Activated T-cell treated with anti-CD3 and anti-CD28 coated beads, Interleukin-2, amount 50 U/mL, for 72 hours (primary cell): ENCODE measurements at places on chromosomes 3 and 15.
A peak's percentile ranks its signal among the peaks of the same experiment; 100 is the strongest.

- no peak for DNase-seq
- no peak overlapping the region for H3K27ac ChIP-seq
- no peak overlapping the region for H3K4me3 ChIP-seq
- peaks cover 9% of the 10 kb centered on the region for H3K27me3 ChIP-seq
These were observed 7.0 kb downstream of the RASL12 start for GRCh38 chr15:65060641-65061397.

DNA sequence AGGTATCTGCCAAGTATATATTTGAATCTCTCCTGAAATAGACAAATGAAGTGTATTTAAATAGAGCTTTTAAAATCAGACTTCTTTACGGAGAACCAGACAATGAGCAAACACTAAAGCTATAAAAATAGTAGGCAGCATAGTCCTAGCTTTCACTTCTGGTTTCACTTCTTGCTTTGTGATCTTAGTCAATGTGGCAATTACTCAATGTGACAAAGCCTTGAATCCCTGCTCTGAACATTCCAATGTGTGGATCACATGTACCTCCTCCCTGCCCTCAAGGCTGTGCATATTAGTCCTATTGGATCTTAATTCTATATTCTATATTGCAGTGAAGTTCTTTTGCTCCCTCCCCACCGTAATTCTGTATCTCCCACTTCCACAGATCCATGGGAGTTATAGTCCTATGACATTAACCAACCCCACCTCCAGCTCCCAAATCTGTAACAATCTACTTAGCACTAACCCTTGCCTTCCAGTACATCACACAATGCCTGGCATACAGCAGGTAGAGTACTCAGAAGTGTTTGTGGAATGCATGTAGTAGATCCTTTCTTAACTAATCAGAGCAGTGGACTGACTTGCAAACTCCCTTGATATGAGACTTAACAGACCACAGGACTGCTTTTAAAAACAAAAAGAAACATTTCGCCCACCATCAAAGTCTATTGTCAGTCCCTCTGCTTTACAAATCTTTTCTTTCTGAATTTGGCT lies 24.3 kb upstream of the CP start:
- no peak for DNase-seq
- peaks cover 25% of the 10 kb centered on the region for H3K4me1 ChIP-seq
- H3K27me3 ChIP-seq = no peaks in the 10 kb centered on the region
- no peaks in the 10 kb centered on the region for H3K36me3 ChIP-seq

DNA sequence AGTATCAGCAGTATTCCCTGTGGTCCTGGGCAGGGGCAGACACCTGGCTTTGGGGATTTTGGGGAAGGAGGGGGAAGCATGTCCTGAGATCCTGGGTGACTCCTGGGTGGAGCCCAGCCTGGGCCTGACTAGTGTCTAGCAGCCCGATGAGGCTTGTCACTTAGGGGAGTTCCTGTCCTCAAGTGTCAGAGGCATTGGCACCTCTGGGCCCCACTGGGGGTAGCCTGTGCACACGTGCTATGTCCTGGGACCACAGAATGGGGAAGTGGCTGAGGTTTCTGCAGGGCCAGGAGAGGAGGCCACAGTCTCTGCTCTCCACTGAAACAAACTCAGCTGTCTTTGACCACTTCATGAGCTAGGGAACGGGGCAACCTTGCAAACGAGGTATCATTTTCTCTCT lies 31.5 kb upstream of the ADCY5 start:
- H3K27me3 ChIP-seq = no peaks in the 10 kb centered on the region
- no peak for DNase-seq
- H3K36me3 ChIP-seq = no peaks in the 10 kb centered on the region
- H3K4me3 ChIP-seq = no peak overlapping the region
- no peaks in the 10 kb centered on the region for H3K4me1 ChIP-seq
- no peak overlapping the region for H3K27ac ChIP-seq

GRCh38 chr3:16336825-16337224 lies 71.8 kb downstream of the OXNAD1 start:
- H3K27ac ChIP-seq = no peak overlapping the region
- H3K4me1 ChIP-seq = peaks cover 60% of the 10 kb centered on the region
- DNase-seq = no peak
- H3K27me3 ChIP-seq = no peaks in the 10 kb centered on the region
- H3K4me3 ChIP-seq = no peak overlapping the region

DNA sequence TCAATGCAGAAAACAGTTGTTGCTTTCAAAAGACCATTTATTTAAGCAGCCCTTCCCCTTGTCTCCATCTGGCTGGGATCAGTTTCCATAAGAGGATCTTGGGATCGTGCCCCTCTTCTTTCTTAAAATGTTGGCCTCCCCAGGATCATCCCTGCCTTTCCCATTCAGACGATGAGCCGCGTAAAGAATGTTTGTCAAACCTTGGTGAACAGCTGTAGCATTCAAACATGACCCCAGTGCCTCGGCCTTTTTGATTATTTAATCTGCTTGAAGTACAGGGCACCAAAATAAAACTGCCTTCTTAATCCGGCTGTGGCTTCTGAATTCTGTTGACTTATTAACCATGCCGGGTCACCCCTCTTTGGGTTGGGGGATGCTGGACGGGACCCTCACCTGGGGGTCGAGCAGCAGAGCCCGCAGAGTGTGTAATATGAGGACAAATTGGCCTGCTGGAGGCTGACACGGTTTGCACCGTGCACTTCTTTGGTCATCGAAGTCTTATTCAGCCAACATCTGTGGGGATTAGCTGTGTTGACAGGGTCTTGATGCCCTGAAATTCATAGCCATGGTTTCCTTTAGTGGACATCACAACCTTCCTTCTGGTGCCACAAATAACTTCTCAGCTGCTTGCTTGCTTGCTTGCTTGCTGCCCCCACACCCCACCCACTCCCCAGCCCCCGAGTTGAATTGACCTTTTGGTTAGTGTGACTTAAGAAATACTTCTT lies at the start of gene LRTM1:
Gene LRTM1, minus strand, starts transcription at position 14 of the 725 bp plus-strand sequence. CDS start 148 bp downstream, outside the sequence.
- H3K27ac ChIP-seq = no peak within 1 kb of the TSS
- H3K27me3 ChIP-seq = no peaks in the 10 kb centered on the region
- H3K36me3 ChIP-seq = no peaks in the 10 kb centered on the region
- H3K4me1 ChIP-seq = no peaks in the 10 kb centered on the region

DNA sequence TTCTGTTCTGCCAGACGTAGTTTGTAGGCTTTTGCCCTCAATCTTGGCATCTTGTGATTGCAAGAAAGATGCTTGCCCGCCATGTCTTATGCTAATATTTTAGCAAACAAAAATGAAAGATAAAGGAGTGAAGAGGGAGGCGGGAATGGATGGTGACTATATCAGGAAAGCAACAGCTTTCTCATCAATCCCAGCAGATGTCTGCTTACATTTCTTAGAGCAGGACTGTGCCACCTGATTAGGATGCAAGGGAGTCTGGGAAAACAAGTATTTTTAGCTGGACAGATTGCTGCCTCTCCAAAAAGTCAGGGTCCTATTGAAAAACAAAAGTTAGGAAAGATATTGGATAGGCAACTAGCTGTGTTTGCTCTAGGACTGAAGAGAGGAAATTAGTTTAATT lies 34.6 kb upstream of the DPH6 start:
- H3K27ac ChIP-seq = no peak overlapping the region
- H3K4me3 ChIP-seq = no peak overlapping the region
- no peaks in the 10 kb centered on the region for H3K4me1 ChIP-seq
- DNase-seq = no peak
- peaks cover 16% of the 10 kb centered on the region for H3K27me3 ChIP-seq
- no peaks in the 10 kb centered on the region for H3K36me3 ChIP-seq

GRCh38 chr15:71756599-71757352 lies 53.6 kb upstream of the NR2E3 start:
- H3K27me3 ChIP-seq = peaks cover 6% of the 10 kb centered on the region
- H3K27ac ChIP-seq = no peak overlapping the region
- DNase-seq = no peak
- no peaks in the 10 kb centered on the region for H3K4me1 ChIP-seq
- no peak overlapping the region for H3K4me3 ChIP-seq
- H3K36me3 ChIP-seq = peaks cover 5% of the 10 kb centered on the region

GRCh38 chr15:38614621-38615020 lies 50.0 kb upstream of the RASGRP1 start:
- H3K4me1 ChIP-seq = peaks cover 68% of the 10 kb centered on the region
- peaks cover 9% of the 10 kb centered on the region for H3K36me3 ChIP-seq
- no peak overlapping the region for H3K27ac ChIP-seq

DNA sequence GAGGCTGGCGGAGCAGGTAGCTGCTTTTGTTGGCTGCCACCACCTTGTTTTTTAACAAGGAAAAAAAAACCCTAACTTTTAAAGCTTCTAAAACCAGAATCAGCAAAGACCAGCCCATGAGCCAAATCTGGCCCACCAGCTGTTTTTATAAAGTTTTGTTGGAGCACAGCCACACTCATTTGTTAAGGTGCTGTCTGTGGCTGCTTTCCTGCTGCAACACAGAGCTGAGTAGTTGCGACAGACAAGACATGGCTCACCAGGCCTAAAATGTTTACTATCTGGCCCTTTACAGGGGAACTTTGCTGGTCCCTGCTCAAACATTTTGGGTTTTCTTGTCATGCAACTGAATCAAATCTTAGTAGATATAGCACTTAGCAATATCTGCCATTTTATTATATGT lies 18.9 kb downstream of the EFCAB12 start:
- H3K4me3 ChIP-seq = no peak overlapping the region
- peaks cover 6% of the 10 kb centered on the region for H3K27me3 ChIP-seq
- no peaks in the 10 kb centered on the region for H3K36me3 ChIP-seq
- H3K4me1 ChIP-seq = peaks cover 6% of the 10 kb centered on the region
- H3K27ac ChIP-seq = no peak overlapping the region

DNA sequence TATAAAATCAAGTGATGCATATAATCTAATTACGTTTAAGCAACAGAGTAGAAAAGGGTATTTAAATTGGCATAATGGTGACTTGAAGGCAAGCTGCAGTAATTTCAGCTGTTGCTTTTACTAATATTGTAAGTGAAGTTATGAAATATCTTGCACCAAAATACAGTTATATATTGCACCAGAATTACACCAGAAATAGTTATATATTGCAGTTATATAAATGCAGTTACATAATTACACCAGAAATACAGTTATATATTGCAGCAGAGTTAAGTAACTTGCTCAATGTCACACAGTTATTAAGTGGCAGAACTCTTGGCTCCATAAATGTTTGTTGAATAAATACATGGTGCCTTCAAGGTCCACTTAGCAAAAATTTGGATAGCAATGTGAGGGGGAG lies 51.4 kb downstream of the PCOLCE2 start:
- H3K27ac ChIP-seq = no peak overlapping the region
- H3K36me3 ChIP-seq = no peaks in the 10 kb centered on the region
- DNase-seq = no peak
- H3K4me3 ChIP-seq = no peak overlapping the region
- no peaks in the 10 kb centered on the region for H3K4me1 ChIP-seq

DNA sequence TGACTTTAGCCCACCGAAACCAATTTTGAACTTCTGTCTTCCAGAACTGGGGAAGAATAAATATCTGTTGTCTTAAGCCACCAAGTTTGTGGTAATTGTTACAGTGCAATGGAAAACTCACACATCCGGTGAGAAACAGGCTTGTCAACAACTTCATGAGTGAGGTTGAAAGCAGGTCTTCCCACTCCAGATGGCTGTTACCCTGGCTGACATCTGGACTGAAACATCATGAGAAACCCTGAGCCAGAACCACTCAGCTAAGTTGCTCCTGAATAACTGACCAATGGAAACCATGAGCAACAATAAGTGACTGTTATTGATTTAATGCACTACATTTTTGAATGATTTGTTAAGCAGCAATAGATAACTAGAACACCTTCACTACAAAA lies 10.3 kb downstream of the ACSBG1 start:
- H3K27ac ChIP-seq = no peak overlapping the region
- DNase-seq = no peak
- peaks cover 11% of the 10 kb centered on the region for H3K4me1 ChIP-seq
- H3K36me3 ChIP-seq = no peaks in the 10 kb centered on the region
- no peaks in the 10 kb centered on the region for H3K27me3 ChIP-seq

DNA sequence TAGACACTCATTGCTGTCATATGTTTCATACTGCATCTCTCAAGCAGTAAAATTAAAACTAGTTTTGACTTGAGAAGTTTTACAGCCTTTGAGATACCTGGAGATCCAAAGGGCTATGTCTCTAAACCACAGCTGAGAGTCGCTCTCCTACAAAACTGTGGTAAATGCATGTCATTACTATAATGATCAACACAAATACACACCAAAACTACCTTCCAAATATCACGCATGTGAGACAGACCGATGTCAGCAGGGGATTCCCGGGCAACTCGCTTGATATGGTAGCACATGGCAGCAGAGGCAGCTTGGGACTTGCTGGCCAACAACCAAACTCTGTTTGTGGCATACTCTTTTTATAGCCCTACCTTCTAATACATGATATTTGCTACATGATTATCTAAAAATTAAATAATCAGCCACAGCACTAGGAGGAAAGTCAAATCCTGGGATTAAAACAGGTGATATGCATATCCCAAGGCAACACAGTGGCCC lies 56.3 kb downstream of the PDZRN3 start:
- H3K27me3 ChIP-seq = peaks cover 29% of the 10 kb centered on the region
- no peaks in the 10 kb centered on the region for H3K4me1 ChIP-seq
- no peak for DNase-seq
- peaks cover 1% of the 10 kb centered on the region for H3K36me3 ChIP-seq
- no peak overlapping the region for H3K4me3 ChIP-seq

GRCh38 chr3:36650271-36650671 lies 114.1 kb downstream of the DCLK3 start:
- peaks cover 10% of the 10 kb centered on the region for H3K4me1 ChIP-seq
- no peak overlapping the region for H3K4me3 ChIP-seq
- no peak for DNase-seq
- H3K27me3 ChIP-seq = peaks cover 21% of the 10 kb centered on the region
- H3K36me3 ChIP-seq = no peaks in the 10 kb centered on the region

DNA sequence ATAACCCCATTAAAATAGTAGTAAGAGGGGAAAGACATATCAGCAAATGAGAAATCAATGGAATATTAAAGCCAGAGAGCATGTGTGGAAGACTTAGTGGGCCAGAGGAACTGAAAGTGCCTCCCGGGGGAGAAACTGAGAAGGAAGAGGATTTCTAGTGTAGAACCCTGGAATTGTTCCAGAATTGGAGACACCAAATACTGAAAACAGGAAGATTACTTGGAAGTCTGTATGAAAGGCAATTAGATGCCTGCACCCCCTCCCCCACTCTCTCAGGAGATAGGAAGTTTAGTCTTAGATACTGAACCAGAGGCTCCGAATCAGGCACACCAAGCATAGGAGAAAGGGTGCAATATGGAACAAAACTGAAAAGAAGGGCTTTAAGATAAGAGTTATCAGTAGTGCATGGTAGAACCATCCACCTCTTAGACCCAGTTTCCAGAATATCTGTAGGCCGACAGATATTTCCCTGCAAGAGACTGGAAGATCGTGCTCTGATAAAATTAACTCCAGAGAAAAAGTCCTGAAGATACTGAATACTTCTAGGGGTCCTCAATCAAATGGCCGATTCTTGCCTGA lies 32.4 kb downstream of the KLHL18 start:
- no peaks in the 10 kb centered on the region for H3K36me3 ChIP-seq
- no peaks in the 10 kb centered on the region for H3K27me3 ChIP-seq
- peak overlapping the region; percentile 66 for H3K27ac ChIP-seq
- peaks cover 8% of the 10 kb centered on the region for H3K4me1 ChIP-seq

GRCh38 chr3:79018671-79019136 lies 749.1 kb downstream of the ROBO1 start:
- H3K27me3 ChIP-seq = peaks cover 8% of the 10 kb centered on the region
- DNase-seq = peak; percentile 22
